CD4-positive, CD25-positive, alpha-beta regulatory T cell (primary cell): ENCODE measurements at places on chromosomes 2 and 18.

GRCh38 chr2:161165811-161166210, 5.6 kb downstream of the TANK start:
- peak overlapping the region; percentile 97 for H3K4me3 ChIP-seq
- DNase-seq = peak; percentile 46
- H3K4me1 ChIP-seq = peaks cover 73% of the 10 kb centered on the region
- peaks cover 5% of the 10 kb centered on the region for H3K36me3 ChIP-seq
- no peaks in the 10 kb centered on the region for H3K27me3 ChIP-seq

DNA sequence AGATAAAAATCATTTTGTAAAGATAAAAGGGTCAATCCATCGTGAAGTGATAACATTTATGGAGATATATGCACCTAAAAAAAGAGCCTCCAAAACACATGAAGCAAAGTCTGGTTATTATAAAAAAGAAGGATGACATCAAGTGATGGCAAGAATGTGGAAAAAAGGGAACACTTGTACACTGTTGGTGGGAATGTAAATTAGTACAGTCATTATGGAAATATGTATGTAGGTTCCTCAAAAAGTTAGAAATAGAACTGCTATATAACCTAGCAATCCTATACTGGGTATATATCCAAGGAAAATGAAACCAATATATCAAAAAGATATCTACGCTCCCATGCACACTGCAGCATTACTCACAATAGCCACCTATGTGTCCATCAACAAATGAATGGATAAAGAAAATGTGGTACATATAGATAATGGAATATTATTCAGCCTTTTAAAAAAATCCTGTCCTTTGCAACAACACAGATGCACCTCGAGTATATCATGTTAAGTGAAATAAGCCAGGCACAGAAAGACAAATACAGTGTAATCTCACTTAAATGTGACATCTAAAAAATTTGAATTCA, 28.9 kb downstream of the ABCB11 start:
- DNase-seq = no peak
- no peaks in the 10 kb centered on the region for H3K36me3 ChIP-seq
- no peak overlapping the region for H3K27ac ChIP-seq
- no peaks in the 10 kb centered on the region for H3K4me1 ChIP-seq

DNA sequence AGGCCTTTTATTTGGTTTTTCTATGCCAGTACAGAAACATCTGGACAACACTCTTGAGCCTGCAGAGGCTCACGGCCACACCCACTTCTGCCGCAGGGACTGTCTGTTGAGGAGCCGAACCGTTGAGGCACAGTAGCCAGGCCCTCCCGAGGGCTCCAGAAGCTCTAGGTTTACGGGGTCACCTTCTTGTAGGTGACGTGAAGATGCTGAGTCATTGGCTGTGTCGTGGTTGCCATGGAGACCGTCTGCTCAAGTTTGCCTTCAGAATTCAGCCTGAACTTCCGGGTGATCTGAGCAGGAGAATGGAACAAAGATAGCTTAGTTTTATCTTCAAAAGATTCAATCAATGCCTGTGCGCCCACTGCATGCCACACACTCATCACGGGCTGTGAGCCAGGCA, 25.9 kb downstream of the BOK start:
- peaks cover 54% of the 10 kb centered on the region for H3K36me3 ChIP-seq
- H3K27me3 ChIP-seq = no peaks in the 10 kb centered on the region
- no peak overlapping the region for H3K4me3 ChIP-seq
- no peak overlapping the region for H3K27ac ChIP-seq

DNA sequence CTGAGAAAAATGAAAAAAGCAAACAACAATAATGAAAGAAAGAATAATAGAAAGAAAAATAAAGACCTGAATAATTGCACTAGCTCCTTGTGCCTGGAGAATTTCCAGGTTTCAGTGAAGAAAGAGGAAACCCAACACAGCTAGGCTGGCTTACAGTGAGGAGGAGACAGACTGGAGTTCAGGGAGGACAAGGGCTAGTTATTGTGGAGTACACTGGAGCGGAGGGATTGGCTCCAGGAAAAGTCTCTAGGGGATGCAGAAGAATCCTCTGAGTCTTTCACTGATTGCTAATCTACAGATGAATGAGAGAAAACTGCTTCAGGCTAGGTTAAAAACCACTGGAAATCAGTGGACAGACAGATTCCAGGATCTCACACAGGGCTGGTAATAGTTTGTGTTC, 163.6 kb upstream of the RBMS1 start:
- peaks cover 6% of the 10 kb centered on the region for H3K4me1 ChIP-seq
- no peak overlapping the region for H3K4me3 ChIP-seq
- DNase-seq = no peak
- H3K27me3 ChIP-seq = peaks cover 9% of the 10 kb centered on the region
- no peaks in the 10 kb centered on the region for H3K36me3 ChIP-seq
